ENCODE measurements at places on chromosomes 5 and 9.
A peak's percentile ranks its signal among the peaks of the same experiment; 100 is the strongest.

- DNase-seq: no peak
These were observed 125.4 kb upstream of the SPDL1 start for GRCh38 chr5:169458221-169458620.

DNA sequence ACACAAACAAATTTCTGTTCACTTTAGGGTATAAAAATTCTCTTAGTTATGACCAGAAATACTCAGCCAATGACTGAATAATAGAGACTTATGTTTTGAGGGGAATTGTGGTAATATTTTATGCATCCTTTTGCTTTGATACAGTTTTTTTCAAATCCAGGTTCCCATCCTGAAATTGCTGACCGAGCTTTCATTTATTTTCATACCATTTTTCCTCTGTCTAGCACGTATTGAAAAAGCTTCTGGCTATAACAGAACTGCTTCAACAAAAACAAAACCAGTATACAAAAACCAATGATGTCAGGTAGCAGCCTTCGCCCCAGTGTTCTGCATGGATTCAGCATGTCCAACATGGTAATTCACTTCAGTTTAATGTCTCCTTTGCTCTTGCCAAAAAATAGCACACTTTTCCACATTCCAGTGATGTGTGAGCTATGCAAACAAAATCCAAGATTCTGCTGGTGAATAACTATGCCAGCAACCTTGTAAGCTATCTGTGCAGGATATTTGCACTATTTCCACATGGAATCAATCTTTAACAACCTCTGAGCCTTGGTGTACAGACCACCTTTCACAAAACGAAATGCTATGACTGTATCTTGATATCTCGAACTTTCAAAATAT lies 22.0 kb downstream of the CCNH start:
- DNase-seq: no peak

DNA sequence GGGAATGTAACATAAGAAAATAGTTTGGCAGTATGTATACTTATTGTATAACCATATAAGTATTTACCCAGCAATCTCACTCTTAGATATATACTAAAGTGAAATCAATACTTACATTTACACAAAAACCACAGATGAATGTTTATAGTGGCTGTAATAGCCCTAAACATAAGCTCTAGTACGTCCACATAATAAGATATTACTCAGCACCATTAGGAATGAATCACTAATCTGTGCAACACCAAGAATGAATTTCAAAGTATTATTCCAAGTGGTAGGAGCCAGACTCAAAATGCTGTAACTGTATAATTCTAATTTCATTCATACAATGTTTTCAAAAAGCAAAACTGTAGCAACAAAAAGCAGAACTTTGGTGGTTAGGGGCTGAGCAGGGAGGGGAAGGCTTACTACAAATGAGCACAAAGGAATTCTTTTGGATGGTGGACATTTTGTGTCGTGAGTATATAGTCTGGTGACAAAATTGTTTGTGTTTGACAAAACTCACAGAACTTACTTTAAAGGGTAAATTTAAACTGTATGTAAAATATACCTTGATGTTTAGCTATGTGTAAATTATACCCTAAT lies 11.9 kb upstream of the C5orf46 start:
- no peak for DNase-seq

DNA sequence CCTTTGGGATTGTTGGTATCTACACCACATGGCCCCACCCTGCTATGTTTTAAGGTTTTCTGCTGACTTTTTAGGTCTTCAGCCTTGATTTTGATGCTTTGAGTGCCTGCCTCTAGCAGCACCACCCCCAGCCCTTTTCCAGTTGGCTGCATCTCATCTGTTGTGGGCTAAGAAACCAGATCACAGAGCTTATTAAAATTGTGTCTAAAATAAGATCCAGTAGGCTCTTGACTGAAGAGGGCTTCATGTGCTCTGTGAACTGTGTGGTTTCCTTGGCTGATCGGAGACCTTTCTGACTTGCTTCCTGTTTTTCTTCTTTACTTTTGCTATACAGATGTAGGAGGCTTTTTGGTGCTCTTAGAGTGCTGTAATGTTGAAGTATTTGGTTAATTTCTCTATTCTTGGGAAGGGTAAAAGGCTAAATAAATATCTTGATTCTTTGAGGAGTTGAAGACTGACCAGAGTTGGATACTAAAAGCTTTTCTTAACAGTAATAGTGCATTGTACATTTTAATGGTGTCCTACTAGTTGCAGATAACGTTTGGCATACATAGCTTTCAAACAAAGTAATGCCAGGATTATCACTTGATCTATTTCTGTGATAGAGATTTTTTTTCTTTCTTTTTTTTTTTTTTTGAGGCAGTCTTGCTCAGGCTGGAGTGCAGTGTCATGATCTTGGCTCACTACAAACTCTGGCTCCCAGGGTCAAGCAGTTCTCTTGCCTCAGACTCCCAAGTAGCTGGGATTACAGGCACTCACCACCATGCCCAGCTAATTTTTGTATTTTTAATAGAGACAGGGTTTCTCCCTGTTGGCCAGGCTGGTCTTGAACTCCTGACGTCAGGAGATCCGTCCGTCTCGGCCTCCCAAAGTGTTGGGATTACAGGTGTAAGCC lies 4.5 kb downstream of the UBE2D2 start:
- peak; percentile 20 for DNase-seq

- no peak for DNase-seq
These were observed 880.9 kb upstream of the SEMA6A start for GRCh38 chr5:117455236-117456233.
